Stimulated activated CD8-positive, alpha-beta memory T cell treated with anti-CD3 and anti-CD28 coated beads, Interleukin-2, amount 100 ng/mL, for 48 hours (primary cell): ENCODE measurements at places on chromosomes 11 and 22.

- no peak for DNase-seq
Observed at GRCh38 chr11:30481330-30481729, 104.8 kb downstream of the MPPED2 start.

GRCh38 chr11:8947230-8947943 lies 4.6 kb upstream of the ASCL3 start:
- DNase-seq, result no peak

DNA sequence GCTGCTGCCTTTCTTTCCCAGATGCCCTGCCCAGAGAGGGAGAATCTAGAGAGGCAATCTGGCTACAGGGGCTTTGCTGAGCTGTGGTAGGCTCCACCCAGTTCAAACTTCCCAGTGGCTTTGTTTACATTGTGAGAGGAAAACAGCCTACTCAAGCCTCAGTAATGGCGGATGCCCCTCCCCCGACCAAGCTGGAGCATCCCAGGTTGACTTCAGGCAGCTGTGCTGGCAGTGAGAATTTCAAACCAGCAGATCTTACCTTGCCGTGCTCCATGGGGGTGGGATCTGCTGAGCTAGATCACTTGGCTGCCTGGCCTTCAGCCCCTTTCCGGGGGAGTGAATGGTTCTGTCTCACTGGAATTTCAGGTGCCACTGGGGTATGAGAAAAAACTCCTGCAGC lies 12.2 kb downstream of the BDNF start:
- DNase-seq, result no peak

DNA sequence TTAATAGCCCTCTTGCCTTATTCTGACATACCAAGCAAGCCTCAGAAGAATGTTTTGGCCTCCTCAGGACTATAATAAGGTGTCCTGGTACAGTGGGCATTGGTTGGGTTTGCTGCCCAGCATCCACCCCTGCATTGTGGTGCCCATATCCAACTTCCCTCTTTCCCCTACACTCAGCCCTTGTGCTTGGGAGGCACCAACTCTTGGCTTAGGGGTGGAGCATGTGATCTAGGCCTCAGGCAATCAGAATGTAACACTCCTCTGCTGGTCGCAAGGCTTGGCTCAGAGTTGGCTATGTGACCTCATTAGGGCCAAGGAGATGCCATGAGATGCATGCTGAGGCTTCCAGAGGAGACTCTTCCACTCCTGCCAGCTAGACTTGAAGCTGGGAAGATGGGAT lies 123.0 kb downstream of the CSNK2A3 start:
- DNase-seq, result no peak

GRCh38 chr22:45977003-45977411 lies at the start of gene WNT7B:
WNT7B (minus strand) TSS chr22:45977162; CDS start chr22:45976754, 408 bp downstream.
- DNase-seq, result no peak

DNA sequence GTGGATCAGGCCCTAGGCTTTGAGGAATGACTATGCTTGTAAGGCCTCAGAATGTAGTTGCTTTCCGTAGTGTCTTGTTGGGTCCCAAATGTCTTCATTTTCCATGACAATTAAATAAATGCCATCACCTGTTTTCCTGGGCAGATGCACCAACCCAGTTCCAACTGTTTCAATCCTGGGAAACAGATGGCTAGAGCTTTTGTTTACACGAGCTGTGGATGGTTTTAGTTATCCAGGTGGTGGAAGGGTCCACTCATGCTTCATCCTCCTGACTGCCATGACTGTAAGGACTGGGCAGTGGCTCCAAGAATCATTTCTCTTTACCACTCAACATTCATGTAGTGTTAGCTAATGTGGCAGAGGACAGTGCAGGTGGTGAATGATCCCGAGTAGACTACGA lies 8.6 kb downstream of the RCN1 start:
- no peak for DNase-seq

- no peak for DNase-seq
Observed at GRCh38 chr11:122820158-122820557, 18.1 kb upstream of the CRTAM start.

GRCh38 chr11:87628026-87628580 lies 547.1 kb downstream of the RAB38 start:
- no peak for DNase-seq

GRCh38 chr11:15663777-15664218 lies 549.1 kb downstream of the INSC start:
- no peak for DNase-seq

DNA sequence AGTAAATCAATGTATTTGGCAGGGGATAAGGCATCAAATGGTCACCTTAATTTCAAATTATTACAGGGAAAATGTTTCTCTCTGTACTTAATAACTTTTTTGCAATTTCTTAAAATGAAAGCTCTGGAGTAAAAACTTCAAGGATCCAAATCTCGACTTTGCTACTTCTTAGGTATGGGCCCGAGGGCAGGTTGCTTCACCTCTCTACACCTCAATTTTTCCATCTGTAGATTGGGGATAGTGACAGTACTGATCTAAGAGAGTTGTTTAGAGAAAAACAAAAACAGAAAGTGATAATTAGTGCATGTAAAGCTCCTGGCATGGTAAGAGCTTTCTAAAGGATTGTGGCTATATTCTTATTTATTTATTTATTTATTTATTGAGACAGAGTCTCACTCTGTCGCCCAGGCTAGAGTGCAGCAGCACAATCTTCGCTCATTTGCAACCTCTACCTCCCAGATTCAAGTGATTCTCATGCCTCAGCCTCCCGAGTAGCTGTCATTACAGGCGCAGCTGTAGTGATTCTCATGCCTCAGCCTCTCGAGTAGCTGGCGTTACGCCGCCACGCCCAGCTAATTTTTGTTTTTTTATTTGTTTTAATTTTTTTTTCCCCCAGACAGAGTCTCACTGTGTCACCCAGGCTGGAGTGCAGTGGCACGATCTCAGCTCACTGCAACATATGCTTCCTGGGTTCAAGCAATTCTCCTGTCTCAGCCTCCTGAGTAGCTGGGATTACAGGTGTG lies 2.3 kb upstream of the TFIP11 start:
- DNase-seq, result no peak

GRCh38 chr22:43546186-43546585 lies 134.4 kb downstream of the MPPED1 start:
- no peak for DNase-seq

- DNase-seq, result no peak
Observed at GRCh38 chr11:124748481-124749343, 3.3 kb downstream of the VSIG2 start.

DNA sequence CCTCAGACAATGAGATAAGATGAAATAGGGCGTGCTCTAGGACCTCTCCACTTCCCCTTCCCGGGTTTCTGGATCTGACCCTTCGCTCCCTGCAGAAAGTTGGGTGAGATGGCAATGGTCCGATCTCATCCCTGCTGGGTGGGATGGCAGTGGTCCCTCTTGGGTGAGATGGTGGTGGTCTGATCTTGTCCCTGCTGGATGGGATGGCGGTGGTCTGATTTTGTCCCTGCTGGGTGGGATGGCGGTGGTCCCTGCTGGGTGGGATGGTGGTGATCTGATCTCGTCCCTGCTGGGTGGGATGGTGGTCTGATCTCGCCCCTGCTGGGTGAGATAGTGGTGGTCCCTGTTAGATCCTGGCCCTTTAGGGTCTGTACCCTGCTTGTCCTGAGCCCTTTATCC lies 21.3 kb downstream of the ST14 start:
- no peak for DNase-seq

DNA sequence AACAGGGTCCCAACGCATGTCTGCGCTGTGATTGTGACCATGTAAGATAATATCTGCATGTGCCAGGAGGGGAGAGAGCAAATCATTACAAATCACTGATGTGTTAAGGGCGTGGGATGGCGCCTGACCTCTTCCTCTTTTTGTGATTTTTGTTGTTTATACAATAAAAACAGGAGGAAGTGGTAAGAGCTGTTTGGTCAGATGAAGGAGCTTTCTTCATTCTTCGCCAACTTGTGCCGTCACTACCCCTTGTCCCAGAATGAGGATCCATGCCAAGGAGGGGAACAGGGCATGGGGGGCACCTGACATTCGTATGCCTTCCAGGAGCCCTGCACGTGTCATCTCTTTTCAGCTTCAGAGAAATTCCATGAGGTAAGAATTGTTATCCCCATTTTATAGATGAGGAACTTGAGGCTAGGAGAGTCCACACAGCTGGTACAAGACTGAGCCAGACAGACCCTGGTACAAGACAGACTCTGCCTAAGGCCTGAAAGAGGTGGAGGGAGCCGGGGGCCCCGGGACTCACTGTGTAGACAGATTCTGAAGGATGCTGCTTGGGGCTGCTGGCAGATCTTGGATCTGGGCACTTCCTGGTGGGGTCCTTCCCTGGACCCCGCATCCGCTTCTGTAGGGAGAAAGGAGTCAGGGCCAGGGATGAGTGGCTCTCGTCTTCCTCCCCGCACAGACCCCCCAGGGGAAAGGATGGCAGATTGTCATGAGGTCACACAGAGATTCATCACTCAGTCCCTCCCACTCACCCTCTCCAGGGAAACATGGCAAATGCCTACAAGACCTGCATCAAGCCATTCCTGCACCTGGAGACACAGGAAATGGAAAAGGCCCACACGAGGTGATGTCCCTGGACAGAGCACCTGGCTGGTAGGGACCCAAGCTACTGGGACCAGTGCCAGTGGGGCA lies 34.6 kb downstream of the NFAM1 start:
- no peak for DNase-seq

GRCh38 chr22:45664136-45664646 lies 7.4 kb upstream of the ATXN10 start:
- no peak for DNase-seq

DNA sequence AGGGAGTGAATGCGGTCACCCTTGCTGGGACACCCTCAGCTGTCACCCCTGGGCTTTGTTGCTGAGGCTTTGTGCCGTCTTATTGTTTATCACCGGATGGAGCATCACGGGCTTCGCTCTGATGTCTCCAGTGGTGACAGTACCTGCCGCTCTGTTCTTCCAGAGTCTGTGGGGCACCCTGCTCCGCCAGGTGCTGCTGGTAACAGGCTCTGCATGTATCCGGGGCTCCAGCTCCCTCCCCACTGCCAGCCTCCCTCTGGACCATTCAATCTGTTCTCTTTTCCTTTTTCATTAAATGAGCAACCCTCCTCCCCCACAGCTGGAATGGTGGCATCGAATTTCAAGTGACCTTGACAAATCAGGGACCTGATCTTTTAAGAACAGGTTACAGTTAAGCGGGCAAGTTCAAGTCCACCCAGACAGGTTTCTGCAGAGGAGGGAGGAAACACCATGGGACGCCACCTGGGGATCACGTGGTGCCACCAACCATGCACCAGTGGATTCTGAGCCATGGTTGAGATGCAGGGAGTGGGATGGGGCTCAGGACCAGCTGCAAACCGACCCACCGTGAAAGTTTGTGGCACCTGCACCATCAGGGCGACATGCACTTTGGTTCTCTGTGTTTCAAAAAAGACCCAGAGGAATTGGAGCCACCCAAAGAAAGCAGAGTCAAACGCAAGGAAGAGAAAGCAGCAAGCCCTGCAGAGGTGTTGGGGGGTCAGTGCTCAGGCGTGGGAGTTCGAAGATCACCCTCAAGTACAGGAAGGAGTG lies 89.3 kb downstream of the BCR start:
- no peak for DNase-seq

DNA sequence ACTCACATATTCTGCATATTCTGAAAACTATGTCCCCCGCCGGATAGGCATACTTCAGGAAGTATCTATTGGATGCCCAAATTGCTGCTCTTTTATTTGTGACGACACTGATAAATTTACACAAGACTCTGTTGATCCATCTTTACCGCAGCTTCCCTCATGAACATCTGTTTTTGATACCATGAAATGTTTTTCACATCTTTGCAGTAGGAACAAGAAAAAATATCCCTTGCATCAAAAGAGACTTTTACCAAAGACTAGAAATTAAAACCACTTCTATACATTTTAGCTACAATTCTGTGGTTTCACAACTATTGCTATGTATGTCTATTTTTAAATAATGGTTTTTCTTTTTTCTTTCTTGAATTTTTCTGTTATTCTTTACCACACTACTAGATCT lies 15.3 kb downstream of the POU2AF2 start:
- no peak for DNase-seq

DNA sequence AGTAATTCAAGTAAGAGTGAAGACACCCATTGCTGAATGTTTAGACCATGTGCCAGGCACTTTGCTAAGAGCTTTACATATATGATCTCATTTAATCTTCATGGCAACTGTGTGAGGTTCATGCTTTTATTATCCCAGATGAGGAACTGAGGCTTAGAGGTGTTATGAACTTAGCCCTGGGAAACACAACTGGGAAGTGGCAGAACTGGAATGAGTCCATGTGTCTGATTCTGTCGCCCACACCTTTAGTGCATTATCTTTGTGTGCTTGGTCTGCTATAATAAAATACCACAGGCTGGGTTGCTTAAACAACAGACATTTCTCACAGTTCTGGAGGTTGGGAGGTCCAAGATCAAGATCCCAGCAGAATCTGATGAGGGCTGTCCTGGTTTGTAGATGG lies 108.7 kb upstream of the PLET1 start:
- DNase-seq, result no peak

DNA sequence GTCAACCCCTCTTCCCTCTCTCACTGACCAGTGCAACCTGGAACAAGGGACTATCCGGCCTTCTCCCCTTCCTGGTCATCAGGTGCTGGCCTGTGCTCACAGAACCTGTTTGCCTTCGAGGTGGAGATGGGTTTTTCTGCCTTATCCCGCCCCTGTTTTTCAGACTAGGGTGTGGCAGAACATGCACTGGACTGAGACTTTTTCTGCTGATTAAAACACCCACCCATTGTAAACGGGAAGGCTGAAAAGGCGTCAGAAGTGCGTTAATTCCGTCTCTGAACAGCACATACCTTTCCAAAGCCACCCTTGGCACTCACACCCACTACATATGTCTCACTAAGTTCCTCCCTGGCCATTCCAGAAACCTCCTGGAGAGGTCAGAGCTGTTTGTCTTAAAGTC lies 4.4 kb upstream of the B3GNT6 start:
- no peak for DNase-seq
